ENCODE measurements at places on chromosomes 1 and 21. TPM values are rescaled to one million over a fixed set of nuclear protein-coding genes. Genes with fewer than 3 reads are reported as not detected.

SAMSN1 gene
- 6.5 TPM for total RNA-seq

CRYBG2 gene
- 0.36 TPM for total RNA-seq

CYYR1 gene
- total RNA-seq = 5.1 TPM

F3 gene
- total RNA-seq = 1.3 TPM

PALMD gene
- 82.1 TPM for total RNA-seq

GJB3 gene
- total RNA-seq = not detected

ATPAF1 gene
- 22.9 TPM for total RNA-seq

SLC22A15 gene
- 0.47 TPM for total RNA-seq

NLRP3 gene
- total RNA-seq = not detected

SNAPIN gene
- total RNA-seq = 48.3 TPM

LIN28A gene
- total RNA-seq = not detected

NFASC gene
- under 0.01 TPM for total RNA-seq

OSBPL9 gene
- 82.9 TPM for total RNA-seq

ZRANB2 gene
- 38.7 TPM for total RNA-seq

SH2D5 gene
- total RNA-seq = 0.81 TPM

HYI gene
- total RNA-seq = 121 TPM

FLVCR1 gene
- 9.5 TPM for total RNA-seq

TCHH gene
- under 0.01 TPM for total RNA-seq

ZNF697 gene
- total RNA-seq = 19.3 TPM

CAP1 gene
- 458 TPM for total RNA-seq

SLC25A34 gene
- total RNA-seq = 0.38 TPM

LHX4 gene
- total RNA-seq = not detected

FAM167B gene
- 1.7 TPM for total RNA-seq

CELA2B gene
- not detected for total RNA-seq

PLA2G2C gene
- total RNA-seq = not detected

ATF3 gene
- 2.0 TPM for total RNA-seq

RBP7 gene
- not detected for total RNA-seq

ANGPTL3 gene
- total RNA-seq = not detected

LHX8 gene
- not detected for total RNA-seq

FCRL6 gene
- total RNA-seq = not detected

EDARADD gene
- total RNA-seq = not detected

MIXL1 gene
- not detected for total RNA-seq

TMPRSS3 gene
- total RNA-seq = not detected

SAMD11 gene
- total RNA-seq = not detected

ERG gene
- 55.8 TPM for total RNA-seq

WNT3A gene
- not detected for total RNA-seq

SLC6A17 gene
- not detected for total RNA-seq

SLC45A3 gene
- 6.7 TPM for total RNA-seq

CLCNKA gene
- not detected for total RNA-seq

MCOLN3 gene
- not detected for total RNA-seq

TNFSF4 gene
- total RNA-seq = 51.6 TPM

AUNIP gene
- 3.9 TPM for total RNA-seq

CHD1L gene
- 37.3 TPM for total RNA-seq

HRNR gene
- not detected for total RNA-seq

IRF6 gene
- total RNA-seq = 7.9 TPM
